ENCODE measurements at places on chromosomes 5 and 9. TPM values are rescaled to one million over a fixed set of nuclear protein-coding genes. Genes with fewer than 3 reads are reported as not detected.

DNA sequence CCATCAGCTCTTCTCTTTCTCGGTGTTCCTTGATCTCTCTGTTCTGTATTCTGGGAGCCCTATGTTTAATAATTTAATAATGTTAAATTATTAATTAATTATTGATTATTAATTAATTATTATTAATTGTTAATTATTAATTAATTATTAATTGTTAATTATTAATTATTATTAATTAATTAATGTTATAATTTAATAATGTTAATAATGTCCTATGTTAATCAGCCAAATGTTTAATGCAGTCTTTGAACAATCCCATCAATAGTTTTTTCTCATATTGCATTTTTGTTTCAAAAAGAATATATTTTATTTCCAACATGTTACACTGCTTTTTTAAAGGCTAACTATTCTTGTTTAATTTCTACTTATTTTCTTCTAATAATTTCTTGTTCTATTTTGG is 26.2 kb downstream of the MGAT1 start:
- DNase-seq: no peak

GRCh38 chr5:107154593-107154992 is 516.1 kb downstream of the EFNA5 start:
- DNase-seq: no peak

- DNase-seq: no peak
These were observed 368.4 kb downstream of the CDH18 start for GRCh38 chr5:19619571-19619970.

DNA sequence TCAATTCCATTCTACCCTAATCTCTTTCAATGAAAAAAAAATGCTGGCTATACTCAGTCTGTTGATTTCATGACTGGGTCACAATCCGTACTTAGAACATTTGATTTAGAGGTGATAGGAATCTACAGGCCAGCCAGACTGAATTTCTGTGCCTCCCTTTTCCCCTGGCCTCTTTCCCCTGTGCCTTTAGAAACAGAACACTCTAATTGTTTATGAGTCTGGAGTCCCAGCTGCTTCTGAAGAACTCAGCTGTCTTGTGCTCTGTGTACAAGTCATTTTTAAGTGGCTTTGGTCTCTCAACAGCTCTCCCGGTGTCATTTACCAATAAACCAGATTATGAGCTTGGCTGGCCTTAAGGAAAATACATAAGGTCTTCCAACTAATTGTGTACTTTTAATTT is 94.1 kb upstream of the ITGA2 start:
- no peak for DNase-seq

- no peak for DNase-seq
These were observed at the start of gene ENG for GRCh38 chr9:127854184-127854806. ENG (minus strand) TSS chr9:127854658; CDS start chr9:127854355, 303 bp downstream.

PAEP gene
- total RNA-seq: not detected

OR1J2 gene
- total RNA-seq: not detected

TAS2R1 gene
- not detected for total RNA-seq
